Activated T-helper 1 cell treated with anti-CD3 and anti-CD28 coated beads, Interleukin-2, amount 50 U/mL, for 16 hours (primary cell): ENCODE measurements at places on chromosomes 3 and 15.

DNA sequence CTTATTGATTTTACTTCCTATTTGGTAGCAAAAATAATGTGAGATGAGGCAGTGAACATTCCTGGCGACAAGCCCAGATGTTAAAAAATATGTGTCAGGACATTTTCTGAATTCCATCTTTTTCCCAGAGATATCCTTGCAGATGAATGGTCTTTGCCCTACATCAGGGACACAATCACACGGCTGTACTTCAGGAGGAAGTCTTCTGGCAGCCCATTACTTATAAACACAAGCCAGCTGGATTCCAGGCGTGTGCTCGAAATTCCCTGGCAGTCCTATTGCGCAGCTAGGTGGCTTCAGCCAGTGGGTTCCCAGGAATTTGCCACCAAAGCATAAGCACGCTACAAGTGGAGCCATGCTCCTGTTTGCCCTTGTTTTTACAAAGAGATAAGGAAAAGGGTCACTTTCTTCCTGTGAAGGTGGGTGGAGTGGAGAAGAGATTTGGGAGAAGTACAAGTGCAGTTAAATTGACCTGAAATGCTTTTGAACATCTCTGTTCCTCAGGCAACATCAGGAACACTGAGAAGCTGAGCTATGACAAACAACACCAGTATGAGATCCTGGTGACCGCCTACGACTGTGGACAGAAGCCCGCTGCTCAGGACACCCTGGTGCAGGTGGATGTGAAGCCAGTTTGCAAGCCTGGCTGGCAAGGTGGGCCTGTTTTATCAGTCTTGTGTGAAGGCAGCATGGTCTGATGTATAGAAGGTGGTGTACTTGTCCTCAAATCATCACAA is 257.1 kb upstream of the TRIM42 start:
- DNase-seq = no peak

- DNase-seq = no peak
Observed at GRCh38 chr3:5798809-5799208, 611.3 kb downstream of the EDEM1 start.

- no peak for DNase-seq
Observed at GRCh38 chr3:170644711-170645110, 58.8 kb upstream of the SLC7A14 start.

DNA sequence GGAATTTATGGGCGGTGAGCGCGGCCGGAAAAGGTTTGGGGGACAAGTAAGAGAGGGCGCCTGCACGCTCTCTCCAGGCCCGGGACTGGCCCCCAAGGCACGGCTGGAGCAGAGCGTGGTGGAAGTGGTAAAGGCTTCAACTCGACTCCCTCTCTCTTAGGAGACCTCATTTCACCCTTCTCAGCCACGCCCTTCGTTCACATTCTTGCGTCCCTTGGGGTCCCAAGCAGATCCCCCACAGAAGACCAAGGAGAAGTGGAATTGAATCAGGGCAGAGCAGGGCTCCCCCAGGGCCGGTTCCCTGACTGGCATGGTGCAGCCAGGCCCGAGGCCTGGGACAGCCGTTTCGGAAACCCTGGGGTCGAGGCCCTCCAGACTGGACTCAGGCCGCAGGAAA is 75.4 kb upstream of the POLG start:
- no peak for DNase-seq

GRCh38 chr3:191455257-191455952 is 5.6 kb upstream of the PYDC2 start:
- DNase-seq = no peak

- DNase-seq = no peak
Observed at GRCh38 chr15:53811530-53811929, 52.1 kb upstream of the WDR72 start.

- no peak for DNase-seq
Observed at GRCh38 chr3:61812085-61812484, 250.7 kb downstream of the PTPRG start.

GRCh38 chr15:86610038-86610437 is 530.4 kb downstream of the AGBL1 start:
- no peak for DNase-seq

- no peak for DNase-seq
Observed at GRCh38 chr15:61811952-61812351, 248.3 kb downstream of the VPS13C start.

GRCh38 chr3:110623571-110623970 is 448.0 kb upstream of the NECTIN3 start:
- DNase-seq = no peak

DNA sequence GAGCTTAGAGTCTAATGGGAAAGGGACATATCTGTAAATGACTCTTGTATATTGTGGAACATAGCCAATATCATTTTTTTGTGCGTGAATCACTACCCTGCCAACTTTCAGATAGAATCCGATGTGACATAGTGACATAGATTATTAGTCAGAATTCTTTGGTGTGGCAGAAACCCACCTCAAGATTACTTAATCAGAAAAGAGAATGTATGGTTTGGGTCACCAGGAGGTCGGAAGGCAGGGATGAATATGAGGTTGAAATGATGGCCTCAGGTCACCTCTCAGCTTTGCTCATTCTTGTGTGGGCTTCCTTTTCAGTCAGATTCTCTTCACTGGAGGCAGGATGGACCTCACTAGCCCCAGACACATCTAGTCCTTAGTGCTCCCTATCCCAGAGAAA is 41.4 kb downstream of the SNAPC5 start:
- DNase-seq = no peak

DNA sequence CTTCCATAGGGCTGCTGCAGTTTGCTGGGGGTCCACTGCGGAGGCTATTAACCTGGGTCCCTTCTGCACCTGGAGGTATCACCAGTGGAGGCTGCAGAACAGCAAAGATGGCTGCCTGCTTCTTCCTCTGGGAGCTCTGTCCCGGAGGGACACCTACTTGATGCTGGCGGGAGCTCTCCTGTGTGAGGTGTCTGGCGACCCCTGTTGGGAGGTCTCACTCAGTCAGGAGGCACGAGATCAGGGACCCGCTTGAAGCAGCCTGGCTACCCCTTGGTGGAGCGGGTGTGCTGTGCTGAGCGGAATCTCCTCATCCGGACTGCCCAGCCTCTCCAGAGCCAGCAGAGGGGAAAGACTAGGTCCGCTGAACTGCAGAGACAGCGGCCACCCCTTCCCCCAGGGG is 56.0 kb upstream of the CTXND1 start:
- no peak for DNase-seq

DNA sequence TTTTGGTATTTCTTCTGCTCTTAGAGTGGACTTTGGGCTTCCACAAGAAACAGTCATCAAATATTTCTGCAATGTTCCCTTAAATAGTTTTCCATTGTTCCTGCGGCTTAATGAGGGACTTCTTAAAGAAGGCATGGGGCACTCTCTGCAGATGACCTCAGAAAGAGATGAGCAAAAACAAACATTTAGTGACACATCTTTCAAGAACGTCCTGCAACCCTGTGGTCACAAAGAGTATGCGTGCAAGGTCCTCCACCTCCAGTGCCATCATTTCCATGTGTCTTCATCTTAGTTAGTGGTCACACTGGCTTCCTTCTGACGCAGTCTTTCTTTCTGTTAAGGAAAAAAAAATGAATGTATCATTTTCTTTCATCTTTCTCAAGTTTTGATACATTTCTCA is 56.2 kb downstream of the GREM1 start:
- no peak for DNase-seq

DNA sequence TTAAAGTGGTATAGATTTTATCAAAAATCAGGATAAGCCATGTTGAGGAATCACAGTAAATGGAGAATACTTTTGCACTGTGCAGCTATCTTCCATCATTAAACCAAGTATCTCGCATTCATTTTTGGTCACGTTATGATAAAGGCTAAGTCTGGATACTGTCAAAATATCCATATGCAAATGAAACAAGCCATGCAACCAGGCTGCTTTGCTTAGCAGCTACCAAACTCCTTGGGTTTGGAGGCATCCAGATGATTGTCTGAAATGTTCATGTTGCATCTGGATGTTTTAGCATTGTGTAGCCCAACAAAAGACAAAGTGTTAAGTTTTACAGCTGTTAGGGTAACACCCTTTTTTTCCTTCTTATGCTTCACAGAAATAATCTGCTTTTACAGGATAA is 322.9 kb upstream of the MDFIC2 start:
- DNase-seq = no peak

DNA sequence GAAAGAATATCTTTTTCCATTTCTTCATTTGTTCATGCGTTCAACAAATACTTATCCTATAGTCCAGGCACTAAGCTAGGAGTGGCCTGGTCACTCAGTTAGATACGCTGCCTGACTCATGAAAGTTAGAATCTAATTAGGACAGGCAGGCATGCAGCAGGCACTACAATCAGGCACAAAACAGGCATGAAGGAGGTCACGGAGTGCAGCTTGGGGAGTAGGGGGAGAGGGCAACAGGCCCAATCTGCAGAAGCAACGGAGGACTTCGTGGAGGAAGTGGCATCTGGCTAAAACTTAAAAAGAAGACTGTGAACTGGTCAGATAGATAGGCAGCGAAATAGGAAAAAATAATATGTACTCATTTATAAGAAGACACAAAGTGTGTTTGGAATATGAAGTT is 420.9 kb downstream of the MAGI1 start:
- no peak for DNase-seq

- no peak for DNase-seq
Observed at GRCh38 chr15:96369825-96370621, 39.5 kb downstream of the NR2F2 start.

DNA sequence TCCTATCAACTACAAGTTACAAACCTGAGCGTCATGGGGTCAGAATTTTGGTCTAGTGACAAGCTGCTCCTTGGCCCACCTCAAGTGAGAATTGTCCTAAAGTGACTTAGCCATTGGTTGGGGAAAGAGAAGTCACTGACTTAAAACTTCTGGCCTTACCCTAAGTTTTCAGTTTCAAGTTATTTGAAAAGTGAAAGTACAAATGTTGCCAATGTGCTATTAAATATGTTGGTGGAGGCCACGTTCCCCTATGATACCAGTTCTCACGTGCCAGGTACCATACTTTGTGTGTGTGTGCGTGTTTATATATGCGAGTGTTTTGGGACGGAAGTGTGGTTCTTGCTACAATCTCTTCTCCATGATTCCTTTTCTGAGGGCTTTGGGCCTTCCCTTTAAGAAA is 22.6 kb upstream of the RASGRP1 start:
- no peak for DNase-seq

- no peak for DNase-seq
Observed at GRCh38 chr3:55203006-55203405, 275.1 kb upstream of the LRTM1 start.

- no peak for DNase-seq
Observed at GRCh38 chr3:190486533-190486864, 27.4 kb upstream of the IL1RAP start.

- DNase-seq = no peak
Observed at GRCh38 chr15:39361497-39361896, 219.4 kb upstream of the THBS1 start.

DNA sequence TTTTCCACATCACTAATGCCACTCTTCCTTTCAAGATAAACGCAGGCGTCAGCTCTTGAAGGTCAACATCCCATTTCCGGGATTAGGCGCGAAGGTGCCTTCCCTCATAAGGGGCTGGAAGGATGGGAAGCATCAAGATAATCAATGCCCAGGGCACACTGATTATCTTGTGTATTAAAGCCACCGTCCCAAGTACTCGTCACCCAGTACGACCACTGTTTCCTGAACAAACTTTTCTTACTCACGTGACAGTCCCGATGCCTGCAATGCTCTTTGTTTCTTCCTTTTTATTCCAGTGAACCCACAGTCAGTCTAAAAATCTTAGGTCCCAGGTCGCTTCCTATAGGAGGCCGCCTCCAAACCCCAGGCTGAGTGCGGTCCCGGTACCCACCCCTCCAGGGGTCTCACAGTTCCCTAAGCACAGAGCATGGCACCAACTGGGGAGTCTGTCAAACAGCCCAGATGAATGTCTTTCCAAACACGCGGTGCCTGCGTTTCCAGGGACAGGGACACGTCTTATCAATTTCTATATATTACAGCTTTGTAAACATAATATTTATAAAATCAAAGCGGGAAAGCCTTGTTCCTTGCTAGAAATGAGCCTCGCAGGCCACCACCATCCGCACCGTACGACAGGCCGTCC is 589 bp downstream of the ANAPC13 start:
- DNase-seq = no peak

DNA sequence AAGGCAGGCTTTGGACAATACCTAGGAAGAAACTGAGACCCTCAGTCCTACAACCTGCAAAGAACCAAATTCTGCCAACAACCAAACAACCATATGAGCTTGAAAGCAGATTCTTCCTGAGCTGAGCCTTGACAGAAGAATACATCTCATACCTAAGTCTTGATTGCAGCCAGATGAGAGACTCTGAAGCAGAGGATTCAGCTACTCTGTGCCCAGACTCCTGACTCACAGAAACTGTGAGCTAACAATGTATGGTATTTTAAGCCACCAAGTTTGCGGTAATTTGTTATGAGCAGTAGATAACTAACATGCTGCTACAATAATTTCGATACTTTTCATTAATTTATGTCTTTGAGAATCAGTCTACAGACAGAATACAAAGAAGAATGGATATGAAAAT is 325.1 kb upstream of the CBLB start:
- no peak for DNase-seq

GRCh38 chr3:11455956-11456355 is 183.8 kb downstream of the ATG7 start:
- DNase-seq = no peak

GRCh38 chr15:72271221-72271620 is 1.1 kb downstream of the PARP6 start:
- DNase-seq = no peak

DNA sequence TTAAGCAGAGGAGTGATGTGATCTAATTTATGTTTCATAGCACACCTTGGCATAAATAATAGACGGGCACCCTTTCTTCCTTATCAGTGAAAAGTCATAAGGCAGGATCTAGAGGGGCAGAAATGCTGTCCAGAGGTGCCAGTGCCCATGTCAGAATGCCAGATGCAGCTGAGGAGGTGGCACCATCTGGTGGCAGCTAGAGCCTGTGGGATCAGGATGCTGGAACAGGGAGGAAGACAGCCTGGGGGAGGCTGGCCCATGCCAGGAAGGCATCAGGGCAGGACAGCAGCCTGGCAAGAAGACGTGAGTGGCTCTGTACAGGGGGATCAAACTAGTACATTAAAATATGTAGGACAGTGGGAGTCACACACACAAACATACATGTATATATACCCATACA is 16.5 kb downstream of the MYH15 start:
- DNase-seq = no peak

DNA sequence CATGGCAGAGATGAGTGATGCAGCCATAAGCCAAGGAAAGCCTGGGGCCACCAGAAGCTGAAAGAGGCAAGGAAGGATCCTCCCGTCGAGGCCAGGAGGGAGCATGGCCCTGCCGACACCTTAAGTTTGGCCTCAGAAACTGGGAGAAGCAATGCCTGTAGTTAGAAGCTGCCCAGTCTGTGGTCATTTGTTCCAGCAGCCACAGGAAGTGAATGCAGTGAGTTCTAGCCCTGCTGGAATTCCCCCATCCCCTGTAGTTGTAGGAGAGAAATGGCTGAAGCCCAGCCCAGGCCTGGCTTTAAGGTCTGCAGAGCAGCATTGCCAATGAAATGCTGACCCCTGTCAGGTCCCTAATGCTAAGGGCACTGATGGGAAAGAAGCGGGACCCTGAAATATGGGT is 12.2 kb upstream of the CHSY1 start:
- DNase-seq = no peak
